ENCODE measurements at places on chromosomes 5 and 9.

DNA sequence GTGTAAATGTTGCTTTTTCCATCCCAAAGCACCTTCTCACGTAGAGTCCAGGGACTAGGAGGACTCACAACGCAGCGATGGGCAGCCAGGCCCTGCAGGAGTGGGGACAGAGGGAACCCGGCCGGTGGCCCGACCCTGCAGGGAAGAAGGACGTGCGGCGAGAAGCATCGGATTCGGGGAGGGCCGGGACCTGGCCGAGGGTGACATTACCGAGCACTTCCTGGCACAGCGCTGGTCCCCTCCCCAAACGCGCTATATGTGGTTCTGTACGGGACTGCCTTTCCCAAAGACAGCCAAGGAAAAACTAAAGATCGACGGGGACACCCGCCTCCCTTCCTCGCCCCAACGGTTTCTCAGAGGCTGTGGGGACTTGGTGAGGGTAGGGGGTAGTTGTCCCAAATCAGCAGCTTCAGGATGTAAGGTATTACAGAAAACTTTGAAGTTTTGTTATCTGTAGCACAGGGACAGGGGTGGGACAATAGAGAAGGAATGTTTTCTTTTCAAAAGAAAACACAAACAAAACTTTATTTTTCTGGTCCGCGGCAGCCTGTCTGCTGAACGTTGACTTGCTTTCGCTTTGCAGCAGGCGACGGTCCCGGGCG lies 887 bp upstream of the MAP3K1 start:
- DNase-seq: peak; percentile 40

GRCh38 chr5:52728224-52728623 lies 59.5 kb upstream of the ITGA1 start:
- DNase-seq: no peak

DNA sequence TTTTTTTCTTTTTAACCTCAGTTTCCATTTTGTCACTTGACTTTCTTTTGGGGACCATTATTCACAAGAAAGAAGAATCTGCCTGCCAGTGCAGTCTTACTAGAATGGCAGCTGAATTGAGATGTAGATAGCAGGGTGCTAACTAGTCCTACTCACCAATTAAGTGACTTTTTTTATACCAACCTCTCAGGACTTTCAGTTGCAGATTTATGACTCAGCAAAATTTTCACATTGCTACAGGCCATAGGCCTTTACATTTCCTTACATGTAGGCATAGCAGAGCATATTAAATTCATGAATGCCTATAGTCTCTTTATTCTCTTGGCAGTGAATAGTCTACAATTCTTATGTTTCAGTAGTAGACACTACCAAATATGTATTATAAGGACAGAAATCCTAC lies 54.0 kb upstream of the FKTN start:
- DNase-seq: no peak

DNA sequence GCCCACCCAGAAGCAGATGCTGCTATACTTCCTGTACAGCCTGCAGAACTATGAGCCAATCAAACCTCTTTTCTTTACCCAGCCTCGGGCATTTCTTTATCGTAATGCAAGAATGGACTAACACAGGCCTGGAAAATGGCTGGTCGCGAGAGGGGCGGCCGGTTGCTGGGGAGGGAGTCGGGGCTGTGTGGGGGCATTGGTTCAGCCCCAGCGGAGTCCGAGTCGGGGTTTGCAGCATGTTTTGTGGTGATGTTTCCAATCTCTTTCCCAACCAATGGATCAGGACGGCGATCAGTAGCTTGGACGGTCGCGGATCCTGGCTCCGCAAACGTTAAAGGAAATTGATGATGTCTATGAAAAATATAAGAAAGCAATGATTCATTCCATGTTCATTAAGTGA lies 18.7 kb upstream of the IL31RA start:
- no peak for DNase-seq

DNA sequence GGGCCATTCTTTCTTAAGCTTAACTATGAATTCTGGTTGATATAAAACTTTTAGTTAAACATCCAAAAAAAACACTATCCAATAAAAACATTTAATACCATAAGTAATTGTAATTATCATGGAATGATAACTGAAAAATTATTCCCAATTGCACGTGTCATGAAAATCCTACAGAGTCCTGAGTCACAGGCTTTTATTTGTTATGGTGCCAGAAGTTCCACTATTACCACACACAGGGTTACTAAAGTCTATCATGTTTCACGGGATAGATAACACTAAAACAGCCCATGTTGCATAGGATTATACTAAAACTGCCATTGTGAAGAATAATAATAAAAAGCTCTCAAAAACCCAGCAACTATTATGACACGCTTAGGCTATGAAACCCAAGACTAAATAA lies 1381.8 kb downstream of the EFNA5 start:
- DNase-seq: no peak

GRCh38 chr5:133995341-133995740 lies 9.4 kb downstream of the VDAC1 start:
- DNase-seq: no peak

- DNase-seq: no peak
These were observed 95.1 kb upstream of the CCNG1 start for GRCh38 chr5:163342306-163342705.

DNA sequence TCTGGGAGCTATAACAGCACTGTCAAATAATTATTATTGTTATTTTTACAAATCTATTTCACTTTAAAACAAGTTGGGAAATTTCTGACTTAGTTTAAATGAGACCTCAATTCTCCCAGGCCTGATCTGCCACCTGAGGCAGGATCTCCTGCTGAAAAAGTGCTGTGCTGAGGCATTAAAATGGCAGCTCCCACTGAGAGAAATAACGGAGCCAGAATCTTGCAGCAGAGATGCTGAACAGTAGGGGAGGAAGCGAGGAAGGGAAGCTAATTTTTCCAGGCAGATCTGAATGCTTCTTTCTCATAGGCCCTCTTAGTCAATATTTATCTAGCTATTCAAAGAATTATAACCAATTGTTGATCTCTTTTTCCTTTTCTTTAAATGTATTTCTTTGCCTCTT lies 196.3 kb downstream of the ZNF462 start:
- DNase-seq: no peak

- DNase-seq: no peak
These were observed 421.9 kb upstream of the DMAC1 start for GRCh38 chr9:8221462-8221861.

DNA sequence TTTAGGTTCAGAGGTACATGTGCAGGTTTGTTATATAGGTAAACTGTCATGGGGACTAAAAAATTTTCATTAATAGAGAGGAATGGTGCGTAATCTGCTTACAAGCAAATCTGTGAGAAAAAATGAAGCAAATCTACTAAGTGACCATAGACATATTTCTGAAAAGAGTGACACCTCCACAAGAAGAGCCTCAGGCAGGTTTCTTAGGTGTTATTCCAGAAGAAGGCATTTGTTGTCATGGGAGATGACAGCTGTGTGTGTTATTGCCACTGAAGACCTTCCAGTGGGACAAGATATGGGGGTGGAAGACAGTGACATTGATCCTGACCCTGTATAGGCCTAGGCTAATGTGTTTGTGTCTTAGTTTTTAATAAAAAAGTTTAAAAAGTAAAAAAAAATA lies 68.8 kb upstream of the PANK3 start:
- DNase-seq: no peak

Data from activated naive CD4-positive, alpha-beta T cell treated with anti-CD3 and anti-CD28 coated beads for 36 hours (primary cell).